ENCODE measurements at places on chromosomes 2 and 18.

DNA sequence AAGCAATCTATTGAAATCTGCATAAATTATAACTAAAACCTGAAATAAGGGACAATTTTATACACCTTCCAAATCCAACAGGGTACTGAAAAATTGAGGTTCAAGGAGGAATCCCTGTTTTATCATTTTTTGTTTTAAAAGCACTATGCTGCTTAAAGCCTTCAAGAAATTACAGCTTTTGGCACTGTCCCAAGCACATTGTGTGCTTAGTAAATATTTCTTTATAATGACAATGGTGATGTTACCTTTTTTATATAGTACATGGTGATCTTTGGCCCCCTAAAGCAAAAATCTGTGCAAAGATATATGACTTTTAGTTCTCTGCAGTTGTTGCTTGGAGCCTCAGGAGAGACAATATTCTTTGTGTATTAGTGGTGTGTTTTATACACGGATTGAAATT lies 71.6 kb upstream of the EFEMP1 start:
- no peak for DNase-seq

DNA sequence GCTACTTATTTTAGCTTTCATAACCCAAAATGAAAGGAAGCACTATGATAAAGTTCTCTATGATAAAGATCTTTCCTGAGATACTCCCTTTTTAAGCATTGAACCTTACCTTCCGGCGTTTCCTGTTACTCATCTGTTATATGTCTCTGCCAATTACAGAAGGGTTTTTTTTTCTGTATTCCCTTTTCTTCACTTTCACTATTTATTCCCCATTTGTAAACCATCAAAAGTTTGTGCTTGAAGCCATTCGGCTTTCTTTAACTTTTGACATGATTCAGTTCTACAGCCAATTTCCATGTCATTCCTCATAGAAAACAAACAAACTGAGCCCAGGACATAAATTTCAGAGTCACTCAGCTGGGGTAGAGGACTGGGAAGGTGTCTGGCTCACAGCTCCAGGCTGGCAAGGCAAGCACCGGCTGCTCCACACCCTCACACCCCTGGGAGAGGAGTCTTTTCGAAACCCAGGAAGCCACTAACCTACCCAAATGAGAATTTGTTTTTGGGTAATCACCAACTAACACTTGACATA lies 429.4 kb upstream of the TRIB2 start:
- no peak for DNase-seq

GRCh38 chr2:111143107-111143842 lies 22.6 kb downstream of the BCL2L11 start:
- no peak for DNase-seq

DNA sequence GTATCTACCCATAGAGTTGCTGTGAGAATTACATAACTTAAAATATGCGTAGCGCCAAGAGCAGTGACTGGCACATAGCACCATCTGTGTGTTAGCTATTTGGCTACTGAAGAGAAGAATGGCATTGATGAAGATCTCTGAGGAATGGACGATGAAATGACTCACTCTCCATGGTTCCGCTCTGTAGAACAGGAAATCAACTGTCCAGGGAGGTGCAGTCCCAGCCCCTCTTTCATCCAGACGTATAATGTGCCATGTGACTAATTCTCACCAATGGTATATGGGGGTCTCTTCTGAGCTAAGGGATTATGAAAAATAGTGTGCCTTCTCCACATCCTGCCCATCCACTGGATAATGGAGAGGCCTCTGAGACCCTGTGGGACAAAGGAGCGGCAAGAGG lies 254.8 kb downstream of the CYP26B1 start:
- DNase-seq = no peak

- DNase-seq = no peak
Observed at GRCh38 chr2:37698931-37699481, 27.6 kb upstream of the CDC42EP3 start.

- no peak for DNase-seq
Observed at GRCh38 chr18:22683196-22683676, 249.9 kb upstream of the RBBP8 start.

DNA sequence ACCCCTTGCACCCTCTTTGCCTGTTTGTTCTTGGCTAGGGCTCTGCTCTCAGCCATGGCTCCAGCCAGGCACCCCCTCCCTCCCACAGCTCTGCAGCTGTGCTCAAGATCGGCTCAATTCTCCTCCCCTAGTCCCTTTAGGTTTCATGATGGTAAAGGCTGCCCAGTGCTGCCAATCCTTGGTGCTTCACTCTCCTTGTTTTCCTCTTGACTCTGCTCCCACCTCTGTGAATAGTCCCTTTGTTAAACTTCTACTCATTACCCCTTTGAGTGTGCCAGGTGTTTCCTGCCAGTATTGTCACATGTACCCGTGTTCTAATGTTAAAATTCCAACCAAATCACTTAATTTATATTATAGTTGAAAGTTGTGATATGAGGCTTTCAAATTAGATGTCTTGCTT lies 101.0 kb upstream of the CERS6 start:
- no peak for DNase-seq

- DNase-seq = no peak
Observed at GRCh38 chr2:3755277-3755676, 51.9 kb downstream of the DCDC2C start.

GRCh38 chr2:118661179-118661578 lies 186.3 kb downstream of the EN1 start:
- DNase-seq = no peak

GRCh38 chr2:101440127-101440738 lies 34.7 kb downstream of the RFX8 start:
- no peak for DNase-seq

DNA sequence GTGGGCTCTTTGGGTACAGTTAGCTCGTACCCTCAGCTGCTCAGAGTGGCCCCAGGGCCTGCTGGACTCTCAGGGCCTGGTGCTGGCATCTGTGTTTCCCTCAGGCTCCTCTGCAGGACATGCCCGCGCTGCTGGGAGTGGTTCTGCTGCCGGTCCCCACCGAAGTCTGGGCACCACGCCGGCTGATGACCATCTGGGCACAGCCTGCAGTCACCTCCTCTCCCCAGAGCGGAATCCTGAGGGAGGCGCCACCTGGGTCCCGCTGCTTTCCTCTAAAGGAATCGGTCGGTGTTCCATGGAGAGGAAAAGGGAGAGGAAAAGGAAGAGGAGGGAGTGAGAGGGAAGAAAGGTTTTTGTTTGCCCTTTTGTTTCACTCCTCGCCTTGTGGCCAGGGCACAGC lies 43.6 kb downstream of the MC2R start:
- no peak for DNase-seq

DNA sequence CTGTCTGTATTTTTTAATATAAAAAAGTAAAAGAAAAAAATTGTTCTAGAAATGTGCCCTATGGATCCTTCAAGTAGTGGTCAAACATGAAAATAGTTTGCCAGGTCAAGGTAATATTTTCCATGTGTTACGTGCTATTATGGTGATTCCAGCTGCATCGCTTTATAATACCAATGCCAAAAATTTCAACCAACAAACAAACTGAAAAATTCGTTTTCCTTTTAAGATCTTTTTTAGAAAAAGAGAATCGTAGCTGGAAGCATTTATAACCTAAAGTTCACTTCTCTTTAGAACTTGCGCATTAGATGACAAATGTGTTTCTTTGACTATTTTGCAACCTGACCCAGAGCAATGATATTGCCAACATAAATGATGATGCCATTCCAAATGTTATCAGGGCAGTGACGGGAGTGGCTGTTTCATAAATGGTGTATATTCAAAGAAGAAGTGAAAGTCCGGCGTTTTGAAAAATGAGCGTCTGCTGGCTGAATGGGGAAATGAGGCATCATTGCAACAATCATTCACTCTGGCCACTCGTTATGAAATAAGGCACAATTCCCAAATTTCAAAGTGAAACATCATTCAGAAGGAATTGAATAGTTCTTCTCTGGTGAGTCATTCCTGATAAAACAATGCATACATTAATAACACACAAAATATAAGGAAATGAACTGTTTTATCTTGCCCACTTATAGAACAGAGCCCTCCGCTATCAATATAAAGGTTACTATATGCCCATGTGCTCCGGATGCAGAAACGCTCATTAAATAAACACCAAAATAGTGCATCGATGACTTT lies 297.4 kb downstream of the TGIF1 start:
- DNase-seq = no peak

DNA sequence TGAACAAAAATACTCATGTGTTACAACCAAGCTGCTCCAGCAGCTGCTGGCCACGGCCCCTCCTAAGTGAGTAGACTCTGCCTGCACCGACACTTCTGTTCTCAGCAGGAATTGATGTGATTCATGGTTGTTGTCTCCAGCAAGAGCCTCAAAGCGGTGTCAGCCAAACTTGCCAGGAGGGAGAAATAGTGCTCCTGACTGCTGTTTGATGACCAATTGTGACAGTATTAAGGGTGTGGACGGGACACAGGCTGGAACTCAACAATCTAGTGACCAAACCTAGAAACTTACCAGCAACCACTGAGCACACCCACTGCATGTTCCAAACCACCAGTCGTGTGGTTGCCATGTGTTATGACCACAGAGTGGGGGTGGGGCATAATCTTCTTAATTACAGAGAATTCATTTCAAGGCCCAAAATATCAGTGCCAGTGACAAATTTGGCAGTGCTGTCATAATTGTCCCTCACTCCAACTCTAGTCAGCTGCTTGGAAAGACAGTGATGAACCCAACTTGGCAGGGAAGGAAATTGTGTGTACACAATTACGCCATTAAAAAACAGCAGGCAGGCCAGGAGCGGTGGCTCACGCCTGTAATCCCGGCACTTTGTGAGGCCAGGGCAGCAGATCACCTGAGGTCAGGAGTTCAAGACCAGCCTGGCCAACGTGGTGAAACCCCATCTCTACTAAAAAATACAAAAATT lies 30.4 kb downstream of the FBLN7 start:
- no peak for DNase-seq

- DNase-seq = no peak
Observed at GRCh38 chr2:190079160-190079559, 16.6 kb upstream of the MSTN start.

GRCh38 chr2:7766088-7766722 lies 849.0 kb downstream of the RNF144A start:
- no peak for DNase-seq

DNA sequence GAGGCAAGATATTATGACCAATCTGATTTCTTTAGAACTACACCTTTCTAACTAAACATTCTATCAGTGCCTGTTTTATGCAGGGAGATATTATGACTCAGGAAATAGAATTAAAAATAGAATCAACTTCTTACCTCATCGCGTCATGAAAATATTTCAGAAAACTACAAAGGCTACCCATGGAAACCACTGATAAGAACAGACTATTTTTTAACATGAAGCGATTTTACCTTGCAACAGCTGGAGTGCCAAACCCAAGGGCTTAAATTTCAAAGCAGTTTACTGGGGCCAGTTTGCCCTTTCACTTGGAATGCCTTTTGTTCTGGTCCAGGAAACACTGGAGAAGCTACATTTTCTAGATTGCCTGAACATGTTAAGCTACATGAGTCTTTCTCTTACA lies 304.8 kb upstream of the CCDC68 start:
- no peak for DNase-seq

- DNase-seq = no peak
Observed at GRCh38 chr2:62540408-62541168, 34.6 kb upstream of the TMEM17 start.

GRCh38 chr2:157489983-157490382 lies 46.1 kb upstream of the CYTIP start:
- DNase-seq = no peak

DNA sequence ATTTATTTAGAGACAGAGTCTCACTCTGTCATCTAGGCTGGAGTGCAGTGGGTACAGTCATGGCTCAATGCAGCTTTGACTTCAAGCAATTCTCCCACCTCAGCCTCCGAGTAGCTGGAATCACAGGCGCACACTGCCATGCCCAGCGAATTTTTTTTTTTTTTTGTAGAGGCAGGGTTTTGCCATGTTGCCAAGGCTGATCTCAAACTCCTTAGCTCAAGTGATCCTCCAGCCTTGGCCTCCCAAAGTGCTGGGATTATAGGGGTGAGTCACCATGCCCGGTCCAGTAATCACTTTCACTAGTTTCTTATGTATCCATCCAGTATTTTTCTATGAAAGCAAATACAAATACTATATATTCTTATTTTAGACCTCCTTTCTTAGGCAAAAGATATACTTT lies 24.0 kb downstream of the PRKAG3 start:
- no peak for DNase-seq

DNA sequence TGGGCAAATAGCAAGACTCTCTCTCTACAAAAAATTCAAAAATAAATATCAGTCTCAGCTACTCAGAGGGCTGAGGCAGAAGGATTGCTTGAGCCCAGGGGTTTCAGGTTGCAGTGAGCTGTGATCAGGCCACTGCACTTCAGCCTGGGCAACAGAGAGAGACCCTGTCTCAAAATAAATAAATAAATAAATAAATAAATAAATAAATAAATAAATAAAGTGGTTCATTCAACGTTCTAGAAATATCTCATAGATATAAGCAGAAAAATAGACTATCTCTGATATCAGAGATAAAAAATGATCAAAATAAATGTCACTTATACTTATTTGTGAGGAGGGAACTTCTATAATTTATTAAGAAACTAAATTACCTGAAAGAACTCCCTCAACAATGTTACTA lies 480.9 kb downstream of the FBXO15 start:
- DNase-seq = no peak

GRCh38 chr2:121388371-121388770 lies 103.4 kb upstream of the TFCP2L1 start:
- no peak for DNase-seq

DNA sequence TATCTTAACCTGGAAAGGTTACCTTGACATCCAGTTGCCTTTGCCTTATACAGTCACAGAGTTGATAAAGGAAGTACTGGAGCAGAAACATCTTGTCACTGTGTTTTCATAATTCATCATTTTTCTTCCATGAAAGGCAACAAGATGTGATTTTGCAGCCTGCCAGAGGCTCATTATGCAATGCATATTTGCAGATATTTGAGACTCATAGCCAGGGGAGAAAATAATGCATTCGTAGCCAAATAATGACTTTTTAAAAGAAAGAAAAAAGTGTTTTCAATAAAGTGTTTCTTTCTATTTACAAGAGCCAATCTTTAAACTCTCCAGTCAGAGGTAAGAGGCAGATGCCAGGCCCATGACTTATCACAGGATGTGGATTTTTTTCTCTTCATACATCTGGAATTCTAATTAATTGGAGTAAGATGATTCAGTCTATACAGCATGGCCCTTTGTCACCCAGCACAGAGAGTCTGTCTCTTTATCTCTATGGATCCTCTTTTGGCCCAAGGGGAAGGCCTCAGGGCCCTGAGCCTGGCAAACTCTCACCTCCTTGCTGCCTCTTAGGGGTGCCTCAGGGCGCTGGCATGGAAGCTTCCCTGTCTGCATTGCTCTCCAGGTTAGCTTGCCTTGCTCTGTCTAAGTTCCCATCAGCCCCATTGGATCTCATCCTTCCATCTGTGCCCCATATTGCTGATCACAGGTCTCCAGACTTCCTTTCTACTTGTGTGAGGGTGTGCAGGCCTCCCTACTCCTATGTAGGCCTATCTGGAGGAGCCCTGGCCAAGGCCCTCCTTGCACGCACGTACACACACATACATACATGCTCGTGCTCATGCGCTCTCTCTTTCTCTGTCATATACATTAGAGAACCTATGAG lies 247.7 kb downstream of the TPGS2 start:
- DNase-seq = no peak

GRCh38 chr2:100664021-100664755 lies 101.4 kb downstream of the PDCL3 start:
- no peak for DNase-seq

- no peak for DNase-seq
Observed at GRCh38 chr18:38526922-38527321, 961.3 kb upstream of the CELF4 start.

All from Panc1 (cell line).